T47D (cell line): ENCODE measurements at places on chromosomes 6 and 20.

DNA sequence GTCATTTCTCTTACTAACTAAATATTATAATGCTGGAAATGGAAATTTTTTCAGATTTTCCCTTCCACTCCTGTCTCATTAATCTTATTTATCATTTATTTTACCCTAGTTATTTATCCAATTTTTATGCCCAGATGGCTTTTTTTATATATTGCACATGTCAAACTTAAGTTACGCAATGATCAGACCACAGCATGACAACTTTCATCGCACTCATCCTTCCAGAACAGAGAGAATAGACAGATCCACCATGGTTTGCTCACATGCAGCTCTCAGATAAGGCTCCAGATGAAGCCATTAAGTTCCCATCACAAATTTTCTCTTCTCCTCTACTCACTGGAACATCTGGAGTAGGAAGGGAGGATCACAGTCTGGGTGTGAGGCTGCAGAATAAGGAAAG is 48.7 kb downstream of the MAP7 start:
- DNase-seq = no peak

GRCh38 chr6:139955366-139956155 is 581.1 kb upstream of the CITED2 start:
- DNase-seq = no peak

DNA sequence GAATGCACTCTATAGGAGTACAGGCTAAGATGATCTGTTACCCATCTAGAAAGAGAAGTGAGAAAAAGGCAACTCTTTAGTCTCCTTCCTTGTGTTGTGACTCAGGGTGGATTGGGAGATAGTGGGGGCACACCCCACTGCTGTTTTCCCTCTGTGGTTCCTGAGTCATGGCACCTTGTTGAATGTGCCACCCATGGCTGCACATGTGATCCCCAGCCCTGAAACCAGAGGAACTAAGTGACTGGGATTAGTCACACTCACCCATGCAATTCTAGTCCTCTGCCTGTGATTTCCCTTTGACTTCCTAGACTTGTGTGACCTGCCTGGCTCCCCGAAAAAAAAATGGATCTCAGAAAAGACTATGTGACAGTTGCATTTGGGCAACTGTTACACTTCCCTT is 48.6 kb upstream of the HTR1B start:
- DNase-seq = no peak

GRCh38 chr6:10184371-10185227 is 230.3 kb downstream of the TFAP2A start:
- DNase-seq = no peak

GRCh38 chr6:154928325-154928922 is 66.7 kb upstream of the TIAM2 start:
- DNase-seq = peak; percentile 37

GRCh38 chr6:103002282-103002681 is 1608.8 kb downstream of the GRIK2 start:
- no peak for DNase-seq

DNA sequence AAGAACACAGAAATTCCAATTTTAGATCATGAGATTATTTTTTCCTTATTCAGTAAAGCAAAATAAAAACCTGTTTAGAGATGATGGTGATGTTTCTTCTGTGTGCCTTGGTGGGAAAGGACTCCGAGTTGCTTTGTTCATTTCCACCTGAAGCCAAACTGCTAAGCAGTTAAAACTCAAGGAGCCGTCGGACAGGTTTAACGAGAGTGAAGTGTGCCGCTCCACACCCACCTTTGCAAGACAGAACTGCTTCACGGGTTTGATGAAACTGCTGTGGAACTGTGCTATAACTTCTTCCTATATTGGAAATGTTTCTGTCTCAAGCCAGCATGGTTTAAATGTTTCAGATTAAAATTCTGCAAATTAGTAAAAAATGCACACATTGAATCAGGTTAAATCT is 9.2 kb upstream of the DSP start:
- DNase-seq = peak; percentile 94

- DNase-seq = no peak
These were observed 25.4 kb downstream of the ZMYND8 start for GRCh38 chr20:47330933-47331708.

GRCh38 chr6:119294984-119295383 is 54.6 kb downstream of the MAN1A1 start:
- no peak for DNase-seq

GRCh38 chr20:21225215-21225947 is 77.8 kb upstream of the XRN2 start:
- no peak for DNase-seq

DNA sequence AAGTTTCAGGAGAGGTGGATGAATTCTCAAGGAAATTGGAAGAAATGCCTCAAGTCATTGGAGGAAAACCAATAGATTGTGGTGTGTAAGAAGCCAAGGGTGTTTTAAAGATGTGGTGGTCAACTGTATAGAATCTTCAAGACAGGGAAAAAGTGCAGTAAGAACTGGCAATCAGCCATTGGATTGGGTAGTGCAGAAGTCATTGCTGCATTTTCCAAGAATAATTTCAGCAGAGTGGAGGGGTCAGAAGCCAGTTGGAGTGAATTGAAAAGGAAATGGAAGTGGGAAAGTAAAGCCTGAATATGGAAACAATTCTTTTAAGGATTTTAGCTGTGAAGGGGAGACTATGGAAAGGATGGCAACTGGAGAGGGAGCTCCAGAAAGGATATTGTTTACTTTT is 128.2 kb upstream of the TMEM170B start:
- DNase-seq = no peak

- DNase-seq = no peak
These were observed 188.2 kb downstream of the WDR27 start for GRCh38 chr6:169513478-169514193.

DNA sequence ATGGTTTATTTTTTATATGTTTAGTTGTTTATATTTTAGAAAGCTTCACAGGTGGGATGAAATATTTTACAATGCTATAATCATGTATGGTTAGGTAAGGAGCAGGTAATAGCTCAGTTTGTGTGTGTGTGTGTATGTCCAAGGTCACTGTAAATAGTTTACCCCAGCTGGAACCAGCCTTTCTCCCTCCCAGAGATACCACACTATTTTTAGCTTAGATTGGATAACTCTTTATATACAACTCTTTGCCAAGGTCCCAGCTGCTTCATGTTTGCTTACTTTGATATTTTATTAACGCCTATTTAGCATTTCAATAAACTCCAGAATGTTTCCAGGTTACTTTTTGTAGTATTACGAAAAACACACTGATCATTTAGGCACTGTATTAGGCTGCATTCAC is 1.8 kb upstream of the PEX7 start:
- DNase-seq = no peak

GRCh38 chr6:10425176-10425974 is 10.5 kb upstream of the TFAP2A start:
- no peak for DNase-seq

- no peak for DNase-seq
These were observed 105.9 kb downstream of the LY86 start for GRCh38 chr6:6694368-6694780.

- DNase-seq = peak; percentile 19
These were observed 67.4 kb upstream of the XRN2 start for GRCh38 chr20:21235484-21236445.

GRCh38 chr20:24640686-24641085 is 171.3 kb downstream of the SYNDIG1 start:
- no peak for DNase-seq

DNA sequence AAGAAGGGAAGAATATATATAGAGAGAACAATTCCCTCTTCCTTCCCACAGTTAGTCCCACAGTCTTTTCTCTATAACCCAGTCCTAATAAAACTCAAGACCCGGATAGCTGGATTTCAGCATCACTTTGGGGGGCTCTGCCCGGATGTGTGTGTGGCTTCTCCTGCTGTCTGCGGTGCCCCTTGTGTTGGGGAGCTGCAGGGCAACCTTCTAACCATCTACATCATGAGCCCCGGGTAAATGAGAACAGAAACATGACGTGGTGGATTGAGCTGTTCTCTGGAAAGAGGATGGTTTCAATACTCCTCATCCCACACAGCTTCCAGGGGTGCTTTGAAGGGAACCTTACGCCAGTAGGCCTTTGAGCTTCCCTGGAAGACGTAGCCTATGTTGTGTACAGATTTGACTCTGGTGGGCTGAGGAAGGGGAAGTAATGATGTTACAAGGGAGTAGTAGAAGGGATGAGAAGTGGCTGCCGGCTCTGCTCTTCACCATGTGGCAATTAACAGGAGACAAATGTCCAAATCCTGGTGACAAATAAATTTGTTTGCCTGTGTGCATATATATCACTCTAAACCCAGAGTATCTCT is 13.5 kb upstream of the PRDM1 start:
- no peak for DNase-seq

DNA sequence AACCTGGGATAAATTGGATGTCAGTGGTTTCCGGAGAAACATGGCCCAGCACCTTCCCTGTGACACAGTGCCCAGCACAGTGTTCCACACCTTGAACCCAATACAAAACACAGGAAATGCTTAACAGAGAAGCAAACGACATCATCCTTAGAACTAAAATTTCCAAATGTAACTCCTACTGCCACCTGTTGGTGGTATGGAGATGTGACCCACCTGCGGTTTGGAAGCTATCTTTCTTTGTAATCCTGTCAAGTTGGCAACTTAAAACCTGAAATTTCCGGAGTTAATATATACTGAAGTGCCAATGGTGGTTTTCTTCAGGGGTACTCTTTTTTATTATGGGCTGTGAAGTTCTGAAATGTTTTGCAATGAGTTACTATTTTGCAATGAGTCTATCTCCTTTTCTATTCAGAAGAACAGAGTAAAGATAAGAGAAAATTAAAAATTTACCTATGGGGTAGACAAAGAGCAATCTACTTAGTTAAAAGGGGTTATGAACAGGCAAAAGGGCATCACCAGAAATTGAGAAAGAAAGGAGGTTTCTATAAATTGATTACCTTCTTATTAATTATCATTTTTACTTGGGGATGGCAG is 658.8 kb downstream of the PTPRT start:
- peak; percentile 42 for DNase-seq

GRCh38 chr6:3381233-3381921 is 75.5 kb downstream of the SLC22A23 start:
- DNase-seq = no peak

DNA sequence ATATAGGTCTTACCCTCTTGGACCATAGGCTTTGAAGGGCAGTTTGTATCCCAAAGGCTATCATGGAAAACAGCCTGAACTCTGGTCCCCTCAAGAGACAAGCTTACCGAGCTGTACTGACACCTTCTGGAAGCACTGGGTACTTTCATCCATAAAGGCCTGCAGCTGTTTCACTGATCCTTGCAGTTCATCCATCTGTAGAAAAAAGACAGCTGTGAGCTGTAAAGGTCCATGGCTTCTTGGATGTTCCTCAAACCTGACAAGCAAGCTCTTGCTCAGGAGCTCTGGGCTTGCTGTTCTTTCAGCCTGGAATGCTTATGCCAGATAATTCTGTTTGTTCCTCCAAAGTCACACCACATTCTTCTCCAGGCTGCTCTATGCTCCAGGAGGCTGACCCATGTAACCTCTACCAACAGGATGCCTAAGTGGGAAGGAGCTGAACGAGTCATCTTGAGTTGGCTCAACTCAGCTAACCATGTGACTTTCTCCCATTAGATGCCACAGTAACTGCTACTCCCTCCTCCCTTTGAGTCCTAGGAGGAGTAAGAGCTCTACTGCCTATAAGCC is 8.8 kb upstream of the NDRG3 start:
- peak; percentile 56 for DNase-seq

DNA sequence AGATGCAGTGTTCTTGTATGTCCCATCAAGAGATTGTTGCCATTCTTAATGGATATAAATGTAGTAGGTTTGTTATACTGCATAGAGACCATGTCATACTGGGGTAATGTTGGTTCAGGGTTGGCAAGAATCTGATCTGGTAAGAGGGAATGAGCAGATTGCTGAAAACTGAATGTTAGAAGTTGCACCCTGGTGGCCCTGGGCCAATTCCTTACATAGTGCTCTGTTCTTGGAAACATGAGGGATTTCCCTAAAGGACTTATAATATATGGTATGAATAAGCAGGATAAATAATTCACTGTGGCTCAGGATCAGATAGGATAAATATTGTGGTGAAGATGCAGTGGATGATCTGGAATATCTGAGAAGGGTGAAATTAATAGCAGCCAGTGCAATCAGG is 70.2 kb downstream of the ANKS1A start:
- no peak for DNase-seq

- DNase-seq = no peak
These were observed 89.1 kb upstream of the FOXA2 start for GRCh38 chr20:22673467-22673866.

GRCh38 chr20:38402089-38402488 is 33.0 kb downstream of the SNHG17 start:
- DNase-seq = no peak

- DNase-seq = no peak
These were observed 554.4 kb downstream of the KIF16B start for GRCh38 chr20:16018881-16019280.

GRCh38 chr6:24932832-24933231 is 2.9 kb downstream of the RIPOR2 start:
- DNase-seq = no peak

DNA sequence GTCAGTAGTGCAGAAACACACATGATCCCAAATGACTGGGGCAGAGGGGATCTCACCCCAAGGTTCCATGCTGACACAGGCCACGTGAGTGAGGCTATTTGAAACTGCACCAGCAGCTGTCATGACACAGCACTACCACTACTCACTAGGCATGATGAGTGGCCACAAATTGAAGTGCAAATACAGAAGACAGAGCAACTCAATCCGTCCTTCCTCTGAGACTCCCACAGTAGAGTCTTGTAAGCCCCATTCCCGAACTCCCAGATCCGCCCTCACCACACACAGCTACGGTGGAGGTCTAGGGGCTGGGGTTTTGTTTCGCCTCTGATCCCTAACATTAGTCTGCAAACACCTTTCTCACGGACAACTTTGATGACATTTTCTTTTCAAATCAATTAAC is 113.3 kb upstream of the NUP153 start:
- DNase-seq = no peak

GRCh38 chr6:19312241-19312978 is 524.8 kb upstream of the ID4 start:
- no peak for DNase-seq

DNA sequence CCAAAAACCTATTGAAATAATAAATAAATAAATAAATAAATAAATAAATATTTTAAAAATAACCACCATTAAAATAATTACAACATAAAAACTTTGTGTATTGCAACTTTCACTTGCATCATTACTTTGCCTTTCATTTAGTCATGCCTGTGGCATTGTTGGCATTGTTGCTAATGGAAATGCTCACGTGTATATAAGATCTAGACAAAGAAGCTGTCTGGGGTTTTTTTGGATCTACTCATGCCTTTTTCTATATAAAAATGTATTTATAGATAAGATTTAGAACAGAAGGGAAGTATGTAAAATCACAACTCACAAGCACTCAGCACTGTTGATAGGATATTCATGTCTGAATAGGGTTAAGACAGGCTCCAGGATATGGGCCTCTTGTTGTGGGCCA is 27.9 kb downstream of the GFRA4 start:
- no peak for DNase-seq

DNA sequence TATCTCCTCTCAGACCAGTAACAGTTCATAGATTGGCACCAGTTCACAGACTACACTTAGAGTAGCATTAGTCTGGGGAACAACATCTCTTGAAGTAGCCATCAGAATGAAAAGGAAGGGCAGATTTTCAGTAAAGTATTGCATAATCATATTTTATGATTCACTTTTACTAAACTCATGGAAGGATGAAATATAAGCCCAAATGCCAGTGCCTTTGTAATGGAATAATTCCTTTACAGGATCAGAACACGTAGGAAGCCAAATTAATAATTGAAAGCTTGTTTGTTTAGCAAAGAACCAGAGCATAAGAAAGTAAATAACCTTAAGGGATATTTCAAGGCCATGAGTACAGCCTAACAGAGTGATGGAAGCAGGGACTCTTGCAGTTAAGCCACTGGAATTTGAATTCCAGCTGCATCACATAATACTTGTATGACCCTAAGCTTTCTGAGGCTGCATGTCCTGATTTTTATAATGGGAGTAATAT is 11.4 kb upstream of the LOC128125822 start:
- DNase-seq = peak; percentile 44
